CD4-positive, CD25-positive, alpha-beta regulatory T cell (primary cell): ENCODE measurements at places on chromosomes 1 and 21. TPM values are rescaled to one million over a fixed set of nuclear protein-coding genes. Genes with fewer than 3 reads are reported as not detected.

GRCh38 chr1:175804561-175804960 is 61.2 kb upstream of the TNR start:
- DNase-seq: no peak

DNA sequence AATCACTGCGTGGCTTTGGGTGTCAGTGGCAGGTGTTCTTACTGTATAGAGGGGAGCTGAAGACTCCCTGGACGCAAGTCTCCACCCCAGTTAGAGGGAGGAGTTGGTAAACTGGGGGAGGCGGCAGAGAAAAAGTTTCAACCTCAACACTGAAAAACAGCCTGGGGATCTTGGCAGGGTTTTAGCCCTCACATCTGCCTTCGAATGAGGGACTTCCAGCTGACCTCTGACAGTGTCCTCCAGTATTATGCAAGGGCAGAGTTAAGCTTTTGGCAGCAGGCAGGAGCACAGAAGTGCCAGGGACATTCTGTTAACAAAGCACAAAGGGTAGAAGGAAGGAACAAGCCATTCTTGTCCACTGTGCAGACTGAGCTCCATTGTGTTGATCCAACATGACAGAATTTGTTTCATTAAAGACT is 41.2 kb upstream of the RAB4A start:
- DNase-seq: no peak

DNA sequence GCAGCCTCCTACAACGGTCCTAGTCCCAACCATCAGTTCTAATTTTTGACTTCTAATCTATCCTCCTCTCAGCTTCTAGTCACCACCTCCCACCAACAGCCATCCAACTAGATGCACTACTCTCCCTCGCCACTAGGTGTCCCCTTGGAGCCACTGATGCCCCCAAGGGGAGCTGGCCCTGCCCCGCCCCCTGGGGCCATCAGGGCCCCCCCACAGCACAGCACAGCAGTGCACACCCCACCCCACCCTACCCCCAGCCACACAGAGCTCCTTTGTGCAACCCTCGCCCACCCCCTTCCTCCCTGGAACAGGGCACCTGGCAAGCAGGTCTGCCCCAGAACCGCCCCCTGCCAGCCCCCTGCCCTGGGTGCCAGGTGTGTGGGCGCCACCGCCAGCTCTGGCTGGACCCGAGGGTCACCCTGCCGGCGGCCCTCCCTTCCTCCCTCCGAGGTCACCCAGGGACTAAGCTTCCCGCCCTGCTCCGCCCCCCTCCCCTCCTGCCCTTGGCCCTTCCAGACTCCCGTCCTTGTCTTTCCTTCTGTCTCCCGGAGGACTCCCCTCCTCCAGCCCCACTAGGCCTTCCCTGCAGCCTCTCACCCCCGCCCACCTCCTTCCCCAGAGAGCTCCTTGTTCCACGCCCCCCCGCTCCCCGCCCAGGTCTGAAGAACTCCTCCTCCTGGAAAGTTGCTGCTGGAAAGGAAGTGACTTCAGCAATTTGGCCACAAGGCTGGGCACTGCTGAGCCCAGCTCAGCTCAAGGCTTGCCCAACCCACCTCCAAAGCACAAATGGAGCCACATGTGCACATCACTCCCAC is 47.0 kb downstream of the AHDC1 start:
- peak; percentile 65 for DNase-seq

- DNase-seq: no peak
Measured at GRCh38 chr1:183219616-183220009, 33.5 kb downstream of the LAMC2 start.

GRCh38 chr1:215599418-215600074 is 32.4 kb downstream of the KCTD3 start:
- no peak for DNase-seq

DNA sequence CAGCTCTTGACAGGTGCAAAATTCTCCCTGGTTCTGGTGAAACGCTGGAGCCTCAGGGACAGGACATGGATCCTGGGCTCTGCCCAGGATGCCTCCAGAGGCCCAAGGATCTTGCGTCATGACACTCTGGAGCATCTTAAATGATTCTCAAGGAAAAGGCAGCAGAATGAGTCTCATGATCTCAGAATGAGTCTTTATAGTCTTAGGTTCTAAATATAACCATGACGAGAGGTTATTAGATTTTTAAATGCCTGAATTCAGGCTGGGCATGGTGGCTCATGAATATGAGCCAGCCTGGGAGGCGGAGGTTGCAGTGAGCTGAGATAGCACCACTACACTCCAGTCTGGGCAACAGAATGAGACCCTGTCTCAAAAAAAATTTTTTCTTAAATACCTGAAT is 55.5 kb downstream of the ECE1 start:
- DNase-seq: no peak

DNA sequence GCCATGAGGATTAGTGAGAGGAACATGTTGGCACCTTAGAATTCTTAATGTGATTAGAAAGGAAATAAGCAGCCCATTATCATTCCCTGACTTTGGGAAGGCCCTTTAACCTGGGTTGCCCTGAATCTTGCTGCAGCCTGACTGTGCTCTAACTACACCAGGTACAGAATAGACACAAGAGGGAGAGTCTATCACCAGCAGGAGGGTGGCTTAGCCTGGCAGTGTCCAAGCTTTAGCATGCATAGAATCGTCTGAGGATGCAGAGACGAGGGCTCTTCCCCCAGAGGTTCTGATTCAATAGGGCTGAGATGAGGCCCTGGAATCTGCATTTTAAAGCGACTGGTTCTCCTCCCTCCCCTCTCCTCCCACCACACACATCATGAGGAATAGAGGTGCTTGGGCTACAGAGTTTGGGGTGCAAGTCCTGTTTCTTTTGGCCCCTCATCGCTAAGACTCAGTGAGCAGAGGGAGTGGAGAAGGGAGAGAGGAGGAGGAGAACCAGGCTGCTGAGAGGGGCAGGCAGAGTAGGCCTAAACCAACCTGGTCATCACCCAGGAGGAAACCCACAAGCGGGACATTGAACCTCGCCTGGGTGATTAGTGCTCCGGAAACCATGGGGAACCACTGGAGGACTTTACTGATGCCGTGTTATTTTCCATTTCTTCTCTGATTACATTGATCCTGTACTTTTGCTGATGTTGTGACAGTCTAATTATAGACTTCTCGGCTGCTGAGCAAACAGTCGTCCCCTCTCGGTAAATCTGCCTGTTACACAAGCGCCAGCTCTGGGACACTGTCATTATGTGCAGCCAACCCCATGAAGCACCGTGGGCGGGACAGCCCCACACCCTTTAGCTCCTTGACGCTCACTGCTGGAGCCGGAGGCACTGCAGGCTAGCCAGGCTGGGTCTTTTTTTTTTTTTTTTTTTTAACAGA is 6.3 kb upstream of the TENT5C start:
- no peak for DNase-seq

GRCh38 chr1:4915154-4915553 is 260.7 kb downstream of the AJAP1 start:
- DNase-seq: no peak

GRCh38 chr1:23013657-23014056 is 2.0 kb downstream of the TEX46 start:
- no peak for DNase-seq

Gene OR2L13
- total RNA-seq: not detected

Gene FLG2
- total RNA-seq: not detected
